ENCODE measurements at places on chromosomes 16 and 17.

GRCh38 chr16:81443688-81444447, 740 bp upstream of the CMIP start:
- no peak for DNase-seq

DNA sequence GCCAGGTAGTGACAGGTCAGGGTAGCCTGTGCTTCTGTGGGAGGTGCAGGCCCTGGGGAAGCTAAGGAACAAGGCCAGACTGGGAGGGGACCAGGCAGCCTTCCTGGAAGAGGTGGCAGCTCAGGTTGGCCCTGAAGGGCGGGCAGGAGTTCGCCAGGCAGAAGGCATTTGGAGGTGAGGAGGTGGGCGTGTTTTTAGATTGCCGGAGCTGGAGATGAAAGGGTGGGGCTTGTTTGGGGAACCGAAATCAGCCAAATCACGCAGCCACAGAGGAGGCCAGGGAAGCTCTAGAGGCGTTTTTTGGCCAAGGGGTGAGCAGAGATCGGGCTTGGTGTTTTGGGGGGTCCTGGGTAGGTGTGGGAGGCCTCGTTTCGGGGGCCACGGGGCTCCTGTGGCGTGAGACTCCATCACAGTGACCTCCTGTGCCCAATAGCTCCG, 7.6 kb downstream of the ADCY7 start:
- DNase-seq, result no peak

DNA sequence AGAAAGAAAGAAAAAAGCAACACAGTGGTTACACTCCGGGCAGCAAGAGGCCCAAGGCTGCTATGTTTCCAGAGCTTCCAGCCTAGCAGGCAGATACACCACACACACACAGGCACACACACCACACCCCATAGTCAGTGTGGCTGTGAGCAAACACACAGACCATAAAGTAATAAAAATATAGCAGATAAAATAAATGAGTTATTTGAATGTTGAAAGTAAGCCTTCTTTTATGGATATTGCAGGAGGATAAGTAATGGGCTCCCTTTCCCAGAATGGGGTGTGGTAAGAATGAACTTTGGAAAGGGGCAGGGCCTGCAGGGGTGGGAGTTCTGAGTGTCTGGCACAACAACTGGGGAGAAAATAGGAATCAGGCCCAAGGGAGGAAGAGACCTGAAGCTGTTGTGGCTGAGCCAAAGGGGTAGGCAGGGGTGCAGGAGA, 4.8 kb upstream of the CDK5RAP3 start:
- no peak for DNase-seq

- no peak for DNase-seq
Measured at GRCh38 chr17:65085397-65085796, 28.9 kb upstream of the GNA13 start.

DNA sequence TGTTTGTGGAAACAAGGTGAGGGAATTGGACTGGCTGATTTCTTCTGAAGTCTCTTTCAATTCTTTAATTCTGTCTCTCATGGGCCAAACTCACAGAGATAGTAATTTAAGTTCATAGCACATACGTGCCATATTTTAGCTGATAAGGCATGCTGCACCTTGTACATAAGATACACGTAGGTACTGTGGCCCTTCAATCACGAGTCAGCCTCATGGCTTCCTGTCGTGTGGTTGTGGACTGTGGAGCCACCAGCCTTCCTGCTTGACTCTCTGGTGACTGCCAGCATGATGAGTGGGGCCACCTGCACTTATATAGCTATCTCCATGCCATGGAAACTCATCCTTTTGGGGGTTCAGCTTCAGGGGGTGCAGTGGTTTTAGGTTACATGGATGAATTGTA, 25.1 kb downstream of the KSR1 start:
- DNase-seq, result no peak

GRCh38 chr16:24919536-24919935, 73.8 kb downstream of the SLC5A11 start:
- no peak for DNase-seq

Data from COR-L47 (cell line).